ENCODE measurements at places on chromosomes 1 and 21. TPM values are rescaled to one million over a fixed set of nuclear protein-coding genes. Genes with fewer than 3 reads are reported as not detected.

The GRIK3 gene
- total RNA-seq: under 0.01 TPM

The CACHD1 gene
- total RNA-seq: 31.9 TPM

DNA sequence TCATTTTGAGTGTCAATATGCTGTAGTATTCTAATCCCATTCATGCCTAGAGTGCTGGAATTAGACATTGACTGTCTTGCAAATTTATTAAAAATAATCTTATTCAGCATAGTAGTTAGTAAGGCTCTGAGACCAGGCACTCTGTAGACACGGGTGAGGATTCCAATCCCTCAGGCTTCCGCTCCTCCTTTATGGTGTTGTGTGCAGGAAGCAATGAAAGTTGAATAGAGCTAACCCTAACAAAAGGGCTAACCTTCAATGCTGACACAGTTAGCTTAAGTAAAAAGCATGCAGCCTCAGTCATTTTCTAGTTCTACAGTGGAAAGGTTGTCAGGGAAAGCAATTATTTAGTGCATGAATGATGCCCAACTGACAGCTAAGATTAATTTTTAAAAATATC is 199.6 kb upstream of the SGIP1 start:
- no peak for DNase-seq

- DNase-seq: no peak
These were observed 3.5 kb downstream of the GRHL3 start for GRCh38 chr1:24322470-24323177.

GRCh38 chr1:44519035-44519676 is 114.1 kb downstream of the RNF220 start:
- no peak for DNase-seq

GRCh38 chr1:84198832-84199231 is 54.8 kb downstream of the PRKACB start:
- DNase-seq: no peak

The HSD3B1 gene
- not detected for total RNA-seq

- no peak for DNase-seq
These were observed 21.5 kb upstream of the PADI3 start for GRCh38 chr1:17227358-17227915.

DNA sequence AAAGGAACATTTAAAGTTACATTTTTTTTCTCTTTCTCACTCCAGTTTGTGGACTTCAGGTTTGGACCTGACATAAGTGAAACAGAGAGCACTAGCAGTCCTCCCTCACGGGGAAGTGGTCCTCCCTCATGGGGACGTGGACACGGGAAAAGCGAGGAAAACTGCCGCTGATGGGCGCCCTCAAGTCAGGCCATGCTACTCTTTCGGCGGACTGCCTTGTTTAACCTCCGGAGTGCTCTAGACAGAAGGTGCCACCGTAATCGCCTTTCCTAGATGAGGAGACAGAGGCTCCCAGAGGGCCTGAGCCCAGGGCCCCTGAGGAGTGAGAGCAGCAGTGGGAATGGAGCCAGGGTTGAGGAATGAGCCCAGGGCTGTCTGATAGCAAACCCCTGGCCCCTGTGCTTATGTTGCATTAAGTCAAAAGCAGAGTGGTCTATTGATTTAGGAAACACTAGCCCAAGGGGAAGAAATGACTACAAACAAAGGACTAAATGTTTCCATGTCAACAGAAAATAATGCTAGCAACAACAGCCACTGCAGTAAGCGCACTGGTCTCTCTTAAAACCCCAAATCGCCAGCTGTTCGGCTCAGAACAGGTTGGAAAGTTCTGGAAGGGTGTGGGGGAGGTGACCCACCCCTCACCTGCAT is 84.1 kb downstream of the DMRTB1 start:
- DNase-seq: no peak

- DNase-seq: no peak
These were observed 7.1 kb downstream of the CD101 start for GRCh38 chr1:117008656-117009055.

The LYPLAL1 gene
- total RNA-seq: 21.0 TPM

- no peak for DNase-seq
These were observed 325 bp downstream of the OR14A2 start for GRCh38 chr1:247747616-247748015.

DNA sequence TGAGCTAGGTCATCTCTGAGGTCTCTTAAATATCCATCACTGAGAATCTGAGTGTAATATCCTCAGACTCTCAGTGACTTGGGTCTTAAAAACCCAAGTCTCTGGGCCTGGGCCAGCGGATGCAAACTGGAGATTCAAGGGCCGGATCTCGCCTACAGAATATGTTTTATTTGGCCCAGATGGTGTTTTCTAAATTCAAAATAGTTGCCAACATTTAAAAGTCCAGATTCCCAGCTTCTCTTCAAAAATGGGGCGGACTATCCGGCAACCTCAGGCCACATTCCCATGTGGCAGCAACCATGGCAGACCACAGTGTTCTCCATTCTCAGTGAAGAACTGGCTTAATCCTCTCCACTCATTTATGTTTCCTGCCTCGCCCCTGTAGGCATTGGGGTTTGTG is 12.7 kb upstream of the HEYL start:
- no peak for DNase-seq

The NES gene
- total RNA-seq: 14.9 TPM

The FLVCR1 gene
- 4.0 TPM for total RNA-seq

- DNase-seq: no peak
These were observed 2.8 kb downstream of the FAM43B start for GRCh38 chr1:20555025-20555757.

The LY9 gene
- 5.9 TPM for total RNA-seq

The CLDN17 gene
- not detected for total RNA-seq

DNA sequence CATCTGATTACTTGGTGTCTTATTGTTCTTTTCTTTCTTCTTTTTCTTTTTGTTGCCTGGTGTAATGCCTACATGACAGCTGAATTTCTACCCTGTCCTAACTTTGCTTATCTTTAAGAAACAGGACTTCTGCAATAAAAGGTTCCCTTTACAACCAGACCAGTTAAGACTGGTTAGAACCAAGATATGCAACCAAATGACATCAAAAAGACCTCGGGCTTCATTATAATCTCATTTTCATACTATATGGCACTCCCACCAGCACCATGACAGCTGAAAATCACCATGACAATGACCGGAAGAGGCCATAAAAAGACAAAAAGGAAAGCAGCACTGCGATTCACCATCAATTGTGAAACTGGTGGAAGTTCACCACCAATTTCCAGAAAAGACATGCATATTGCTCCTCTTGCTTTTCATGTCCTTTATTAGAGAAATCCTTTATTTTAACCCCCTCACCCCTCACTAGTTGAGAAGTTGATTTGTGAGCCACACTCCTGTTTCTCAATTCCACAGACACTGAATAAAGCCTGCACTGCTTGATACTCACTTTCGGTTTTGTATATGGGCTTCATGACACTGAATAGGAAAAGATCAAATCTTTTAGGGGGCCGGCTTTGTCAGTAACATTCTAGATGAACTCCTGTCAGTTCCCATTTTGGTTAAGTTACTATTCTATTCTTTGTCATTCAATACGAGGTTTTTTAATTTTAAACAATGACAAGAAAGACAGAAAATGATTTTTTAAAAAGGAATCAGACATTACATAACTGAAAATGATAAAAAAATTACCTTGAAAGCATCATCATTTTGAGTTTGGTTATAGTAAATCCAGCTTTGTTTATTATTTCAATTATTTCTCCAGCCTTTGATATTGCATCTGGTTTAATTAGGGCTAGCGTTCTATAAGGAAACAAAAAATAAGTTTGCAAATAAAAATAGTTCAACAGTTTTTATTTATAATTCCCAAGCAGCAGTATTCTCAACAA is 58.1 kb downstream of the NME7 start:
- DNase-seq: no peak

GRCh38 chr1:112527266-112528010 is 18.7 kb downstream of the WNT2B start:
- no peak for DNase-seq

The PRKAA2 gene
- 2.4 TPM for total RNA-seq

DNA sequence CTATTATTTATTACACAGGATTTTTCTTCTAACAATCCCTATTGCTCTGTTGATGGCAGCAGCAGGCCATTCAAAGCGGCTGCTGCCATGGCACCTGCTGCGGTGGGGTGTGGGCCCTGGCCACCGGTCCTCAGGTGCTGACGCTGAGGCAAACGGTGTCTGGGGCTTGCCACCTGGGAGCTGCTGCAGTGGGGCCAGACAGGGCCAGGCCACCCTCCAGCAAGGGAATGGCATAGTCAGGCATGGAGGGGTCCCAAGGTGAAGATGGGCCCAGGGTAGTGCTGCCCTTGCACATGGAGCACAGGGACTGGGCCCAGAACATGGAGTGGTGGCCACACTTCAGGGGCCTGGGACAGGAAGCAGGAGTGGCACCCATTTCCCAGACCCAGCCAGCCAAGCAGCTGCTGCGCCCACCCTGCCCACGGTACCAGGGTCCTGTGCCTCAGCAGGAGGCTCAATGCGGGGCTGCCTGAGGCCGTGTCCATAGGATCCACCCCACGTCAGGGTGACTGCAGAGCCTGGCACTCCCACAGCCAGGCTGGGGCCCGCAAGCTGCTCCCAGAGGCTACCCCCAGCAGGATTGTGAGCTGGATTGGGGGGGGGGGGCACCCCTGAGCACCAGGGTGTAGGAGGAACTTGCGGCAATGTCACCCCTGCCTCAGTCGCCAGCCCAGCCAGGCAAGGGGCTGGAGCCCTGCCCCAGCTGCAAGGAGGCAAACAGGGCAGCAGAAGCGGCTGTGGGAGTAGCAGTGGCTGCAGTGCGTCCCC is 53.9 kb upstream of the KRTAP11-1 start:
- no peak for DNase-seq

The DEDD gene
- 39.0 TPM for total RNA-seq

DNA sequence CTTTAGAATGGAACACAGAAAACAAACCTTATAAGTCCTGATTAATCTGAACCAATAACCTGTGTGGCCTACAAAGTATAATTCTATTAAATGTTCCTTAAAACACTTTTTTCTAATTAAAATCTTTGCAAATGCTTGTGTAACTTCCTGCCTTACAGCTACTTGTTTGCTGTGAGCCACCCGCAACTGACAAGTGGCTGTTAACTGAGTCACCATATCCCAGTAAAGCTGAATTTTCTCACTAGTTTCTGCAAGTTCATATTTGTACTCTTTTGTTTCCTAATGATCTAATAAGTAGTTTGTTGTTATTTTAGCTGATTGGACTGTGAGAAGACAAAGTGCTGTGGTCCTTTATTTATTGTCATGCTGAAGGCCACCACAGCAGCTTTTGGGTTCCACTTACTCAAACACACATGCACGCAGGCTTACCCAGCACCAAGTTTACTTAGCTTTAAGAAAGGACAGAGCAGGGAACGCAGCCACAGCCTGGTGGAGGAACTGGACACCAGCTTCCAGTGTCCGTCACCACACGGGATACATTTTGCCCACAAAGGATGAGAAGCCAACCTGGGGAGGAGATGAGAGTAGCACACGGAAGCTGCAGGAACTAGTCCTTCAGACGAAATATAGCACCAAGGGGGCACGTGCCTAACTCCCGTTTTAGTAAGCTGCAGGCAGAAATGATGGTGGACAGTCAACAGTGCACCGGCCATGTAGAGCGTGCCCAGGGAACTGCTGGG is 47.8 kb downstream of the LCA5L start:
- no peak for DNase-seq

- no peak for DNase-seq
These were observed 62.5 kb downstream of the TRIM33 start for GRCh38 chr1:114448370-114449036.

The CA14 gene
- not detected for total RNA-seq

The FMN2 gene
- total RNA-seq: 4.2 TPM

GRCh38 chr1:200708769-200709168 is 29.9 kb upstream of the CAMSAP2 start:
- DNase-seq: no peak

DNA sequence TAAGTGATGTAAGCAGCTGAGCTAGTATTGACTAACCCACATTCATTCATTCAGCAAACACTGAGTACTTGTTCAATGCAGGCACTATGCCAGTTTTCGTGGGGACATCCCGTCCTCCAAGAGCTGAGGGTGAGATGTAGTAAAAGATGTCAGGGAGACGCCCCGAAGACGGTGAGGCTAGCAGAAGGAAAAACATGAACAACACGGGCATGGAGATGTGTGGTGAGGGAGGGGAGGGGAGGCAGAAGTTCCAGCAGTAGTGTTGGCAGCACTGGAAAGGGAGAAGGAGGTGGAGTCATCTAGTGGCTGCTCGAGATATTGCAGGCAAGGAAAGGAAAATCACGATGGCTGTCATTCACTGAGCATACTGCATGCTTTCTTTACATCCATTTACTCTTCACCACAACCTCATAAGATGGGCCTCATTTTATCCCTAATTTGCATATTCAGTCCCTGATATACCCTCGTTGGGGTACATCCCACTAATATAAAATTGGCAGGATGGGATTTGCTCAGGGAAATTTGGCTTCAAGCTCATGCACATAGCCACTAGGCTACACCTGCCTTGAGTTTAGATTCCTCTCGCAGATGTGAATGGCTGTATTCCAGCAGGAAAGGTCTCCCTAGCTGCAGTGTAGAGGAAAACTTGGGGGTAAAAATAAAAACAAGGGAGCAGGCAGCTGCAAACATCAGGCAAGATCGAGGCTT is 14.5 kb downstream of the PDZK1IP1 start:
- DNase-seq: no peak

- no peak for DNase-seq
These were observed 8.5 kb downstream of the DIO1 start for GRCh38 chr1:53902235-53903138.

GRCh38 chr1:95734560-95734959 is 500.6 kb downstream of the RWDD3 start:
- no peak for DNase-seq

DNA sequence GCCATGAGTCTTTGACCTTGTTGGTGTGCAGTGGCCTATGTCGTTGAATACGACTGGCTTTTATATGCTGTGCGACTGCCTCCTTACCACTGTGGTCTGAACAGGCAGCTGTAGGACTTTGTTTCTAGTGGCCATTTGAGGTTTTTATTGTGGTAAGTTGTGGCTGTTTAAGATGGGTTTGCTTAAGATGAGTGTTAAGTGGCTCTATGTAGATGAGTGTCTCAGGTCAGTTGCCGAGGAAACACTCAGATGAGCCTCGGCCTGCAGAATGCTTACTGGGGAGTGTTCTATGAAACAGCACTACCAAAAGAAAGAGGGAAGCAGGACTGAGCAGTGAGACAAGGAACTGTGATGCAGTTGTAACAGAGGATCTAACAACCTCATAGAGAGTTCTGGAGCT is 14.9 kb upstream of the CD1C start:
- no peak for DNase-seq

DNA sequence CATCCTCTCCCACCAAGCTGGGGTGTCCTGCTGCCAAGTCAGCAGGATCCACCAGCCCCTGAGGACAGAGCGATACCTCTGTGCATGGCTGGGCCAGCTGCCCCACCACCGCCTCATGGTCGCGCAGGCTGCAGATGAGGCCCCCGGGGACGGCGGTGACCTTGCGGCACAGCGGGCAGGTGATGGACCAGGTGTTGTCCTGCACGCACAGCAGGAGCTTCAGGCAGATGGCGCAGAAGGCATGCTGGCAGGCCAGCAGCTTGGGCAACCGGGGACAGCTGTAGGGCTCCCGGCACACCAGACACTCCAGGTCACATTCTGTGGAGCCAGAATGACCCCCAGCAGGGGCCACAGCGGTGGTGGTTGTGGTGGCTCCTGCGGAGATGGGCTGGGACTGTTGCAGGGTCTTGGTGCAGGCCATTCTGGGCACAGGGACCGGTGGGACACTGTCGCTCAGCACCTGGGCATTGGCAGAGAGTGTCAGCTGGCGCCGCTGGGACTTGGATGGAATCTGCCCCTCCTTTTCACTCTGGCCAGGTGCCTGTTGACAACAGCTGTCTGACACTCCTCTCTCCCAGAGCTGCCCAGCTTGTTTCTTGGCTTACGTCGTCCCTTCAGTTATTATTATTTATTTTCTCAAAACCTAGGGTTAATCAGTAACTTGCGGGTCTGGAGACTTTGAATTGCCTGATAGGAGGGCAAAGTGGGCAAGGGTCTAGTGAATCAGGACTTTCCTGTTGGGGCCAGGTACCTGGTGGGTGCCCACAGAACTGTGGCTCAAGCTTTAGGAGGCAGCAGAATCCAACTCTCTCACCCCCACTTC is at the start of gene RNF186:
Gene RNF186, minus strand, starts transcription at position 603 of the 823 bp plus-strand sequence. Its CDS starts 182 bp downstream, at position 421.
- no peak for DNase-seq

All from breast epithelium (tissue), 4 donors.